ENCODE measurements at places on chromosomes 16 and 17. TPM values are rescaled to one million over a fixed set of nuclear protein-coding genes. Genes with fewer than 3 reads are reported as not detected.
A peak's percentile ranks its signal among the peaks of the same experiment; 100 is the strongest.

ST6GALNAC1 gene
- total RNA-seq, result 1.1 TPM

DNA sequence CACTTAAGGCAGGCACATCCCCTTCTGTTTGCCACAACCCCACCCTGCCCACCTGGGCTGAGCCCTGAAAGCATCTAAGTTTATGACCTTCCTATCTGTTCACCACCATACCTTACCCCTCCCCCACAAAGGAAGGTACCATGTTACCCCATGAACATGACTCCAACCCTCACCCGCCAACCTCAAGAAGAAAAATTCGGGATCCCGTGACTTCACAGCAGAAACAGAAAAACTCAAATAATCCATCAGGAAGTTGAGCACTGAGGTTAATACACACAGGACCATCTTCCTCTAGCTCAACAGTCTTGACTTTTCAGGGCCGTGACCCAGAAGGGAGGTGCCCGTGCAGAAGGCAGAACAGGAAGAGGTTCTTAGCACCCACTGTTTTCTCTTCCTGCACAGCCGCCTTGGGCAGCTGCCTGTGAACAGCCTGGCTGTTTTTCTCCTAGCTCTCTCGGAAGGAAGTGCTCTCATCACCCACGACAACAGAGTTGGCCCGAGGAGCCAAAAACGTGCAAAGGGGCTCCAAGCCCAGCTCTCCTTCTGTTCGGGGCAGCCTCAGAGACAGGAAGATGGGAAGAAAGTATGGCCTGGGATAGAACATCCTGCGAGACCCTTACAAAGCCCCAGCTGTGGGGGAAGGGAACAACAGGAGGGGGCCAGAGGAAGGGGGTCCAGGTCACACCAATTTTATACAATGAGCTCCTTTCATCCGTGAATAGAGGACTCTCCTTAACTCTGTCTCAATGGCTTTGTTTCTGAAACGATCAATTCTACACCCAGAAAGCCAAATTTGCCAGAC lies 101.1 kb downstream of the XYLT1 start:
- DNase-seq, result peak; percentile 76

DNA sequence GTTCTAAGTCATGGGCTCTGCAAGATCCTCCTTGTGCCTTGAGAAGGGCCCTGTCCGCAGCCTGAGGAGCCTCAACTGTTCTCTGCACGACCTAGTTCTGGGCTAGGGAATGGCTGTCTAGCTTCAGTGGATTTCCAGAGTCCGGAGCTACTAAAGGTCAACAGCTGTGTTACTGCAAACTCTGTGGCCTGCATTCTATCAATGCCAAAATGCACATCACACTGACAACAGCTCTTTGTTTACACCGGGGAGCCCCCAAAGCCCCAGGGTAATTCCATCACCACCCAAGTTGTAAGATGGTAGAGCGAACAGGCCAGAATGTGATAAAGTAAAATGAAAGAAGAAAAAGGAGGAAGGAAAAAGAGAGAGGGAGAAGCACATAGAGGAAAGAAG lies 610.2 kb downstream of the MAF start:
- no peak for DNase-seq

- DNase-seq, result no peak
Observed at GRCh38 chr16:27235938-27236245, 32.6 kb downstream of the KDM8 start.

RASL10B gene
- 0.73 TPM for total RNA-seq

GRCh38 chr16:57982385-57982784 lies 11.5 kb upstream of the CNGB1 start:
- DNase-seq, result no peak

DNA sequence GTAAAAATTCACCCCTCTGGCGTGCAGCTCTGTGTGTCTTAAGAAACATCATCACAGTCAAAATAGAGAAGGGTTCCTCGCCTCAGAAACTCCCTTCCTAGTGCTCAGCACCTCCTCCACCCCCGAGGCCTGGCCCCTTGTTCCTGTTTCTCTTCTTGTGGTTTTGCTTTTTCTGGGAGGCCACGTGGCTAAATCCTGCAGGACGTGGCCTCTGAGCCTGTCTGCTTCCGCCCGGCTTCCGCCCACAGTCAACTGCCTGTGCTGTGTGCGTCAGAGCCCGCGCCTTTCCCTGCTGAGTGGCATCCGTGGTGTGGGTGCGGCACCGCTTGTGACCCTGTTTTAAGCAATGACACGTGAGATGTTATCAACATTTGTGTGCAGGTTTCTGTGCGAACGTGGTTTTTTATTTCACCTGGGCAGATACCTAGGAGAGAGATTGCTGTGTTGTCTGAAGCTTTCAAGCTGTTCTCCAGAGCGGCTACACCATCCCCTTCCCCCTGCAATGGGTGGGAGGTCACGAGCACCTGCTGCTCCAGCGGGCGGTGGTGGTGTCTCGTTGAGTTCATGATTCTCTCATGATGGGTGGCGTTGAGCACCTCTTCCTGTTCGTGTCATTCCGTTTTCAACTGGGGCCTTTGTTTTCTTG lies 21.7 kb downstream of the ACSF3 start:
- peak; percentile 91 for DNase-seq

SSTR5 gene
- total RNA-seq, result not detected

GPR142 gene
- not detected for total RNA-seq

NPIPA3 gene
- 2.2 TPM for total RNA-seq

- no peak for DNase-seq
Observed at GRCh38 chr16:783404-784161, 4.6 kb downstream of the RPUSD1 start.

- DNase-seq, result no peak
Observed at GRCh38 chr16:87273471-87274030, 43.6 kb downstream of the C16orf95 start.

DNA sequence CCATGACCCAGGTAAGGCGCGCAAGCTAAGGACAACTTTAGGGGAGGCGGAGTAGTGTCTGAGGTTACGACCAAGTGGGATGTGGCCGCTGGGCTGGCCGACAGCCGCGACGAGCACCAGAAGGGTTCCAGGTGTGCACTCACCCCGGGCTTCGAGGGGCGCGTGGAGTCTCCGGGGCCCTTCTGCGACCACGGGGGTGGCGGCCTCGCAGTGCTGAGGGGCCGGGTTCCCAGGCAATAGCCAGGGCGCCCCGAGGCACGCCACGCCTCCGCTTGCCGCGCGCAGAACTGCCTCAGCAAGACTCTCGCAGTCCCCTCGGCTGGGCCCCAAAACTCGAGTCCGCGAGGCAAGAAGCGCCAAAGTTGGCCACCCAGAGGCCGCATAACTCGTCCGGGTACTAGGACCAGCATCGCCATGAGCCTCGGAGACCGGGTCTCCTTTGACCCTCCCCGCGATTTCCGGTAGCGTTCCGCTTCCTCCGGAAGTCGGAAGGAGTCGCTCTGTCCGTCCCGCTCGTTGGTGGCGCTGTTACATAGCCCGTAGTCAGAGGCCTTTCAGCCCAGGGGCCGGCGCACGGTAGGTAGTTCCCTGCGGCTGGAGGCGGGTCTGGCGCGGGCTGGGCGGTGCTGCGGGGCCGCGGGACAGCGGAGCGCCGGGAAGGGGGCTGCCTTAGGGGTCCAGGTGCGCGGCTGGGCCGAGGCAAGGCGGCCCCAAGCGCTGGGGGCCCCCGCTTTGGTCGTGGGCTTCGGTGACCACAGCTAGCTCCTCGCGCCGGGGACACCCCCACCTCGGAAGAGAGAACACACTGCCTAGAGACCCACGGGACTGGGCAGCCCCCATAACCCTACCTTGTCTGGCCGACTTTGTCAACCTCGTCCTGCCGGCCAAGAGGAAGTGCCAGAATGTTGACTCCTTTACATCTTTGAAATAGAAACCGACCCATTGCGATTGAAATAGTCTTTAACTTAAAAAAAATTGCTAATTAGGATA lies at the start of the genes ADPRM and SCO1:
Gene ADPRM (plus strand): TSS at position 503 of the 990 bp plus-strand sequence. CDS start 7,333 bp downstream, outside the sequence.
Gene SCO1 (minus strand): TSS at position 442 of the 990 bp plus-strand sequence. CDS start 26 bp downstream, at position 416.
- DNase-seq, result peak; percentile 94

TBC1D3I gene
- total RNA-seq, result 0.14 TPM

Data from activated CD4-positive, alpha-beta memory T cell treated with anti-CD3 and anti-CD28 coated beads for 36 hours (primary cell).